ENCODE measurements at places on chromosomes 5 and 9.

GRCh38 chr5:34620185-34620584, 35.9 kb upstream of the RAI14 start:
- no peak for DNase-seq

DNA sequence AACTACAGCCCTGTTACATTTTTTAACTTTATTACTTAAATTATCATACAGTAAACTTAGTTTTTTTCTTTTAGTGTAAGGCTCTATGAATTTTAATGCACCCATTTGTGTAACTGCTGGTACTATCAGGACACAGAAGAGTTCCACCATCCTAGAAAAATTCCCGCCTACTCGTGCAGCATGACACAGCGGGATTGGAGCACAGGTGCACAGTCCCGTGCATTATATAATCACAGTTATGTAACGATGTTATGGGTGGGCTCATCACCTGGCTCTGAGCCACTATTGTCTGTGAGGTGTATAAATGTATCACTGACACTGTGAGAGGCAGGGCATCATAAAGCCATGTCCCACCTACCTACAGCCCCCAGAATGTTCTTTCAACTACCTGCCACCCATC, 80.7 kb downstream of the DRD1 start:
- no peak for DNase-seq

DNA sequence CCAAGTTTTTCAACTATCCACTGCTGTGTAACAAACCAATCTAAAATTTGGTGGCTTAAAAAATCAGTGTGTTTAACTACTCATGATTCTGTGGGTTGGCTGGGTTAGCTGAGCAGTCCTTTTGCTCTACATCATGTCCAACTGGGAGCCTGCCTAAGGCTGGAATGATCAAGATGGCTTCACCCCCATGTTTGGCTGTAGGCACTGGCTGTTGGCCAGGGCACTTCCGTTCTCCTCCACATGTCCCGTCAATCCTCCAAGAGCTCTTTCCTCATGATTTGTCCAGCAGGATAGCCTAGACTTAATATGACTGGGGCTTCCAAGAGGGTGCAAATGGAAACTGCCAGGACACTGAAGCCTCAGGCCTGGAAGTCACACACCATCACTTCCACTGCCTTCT, 17.0 kb upstream of the TSSK1B start:
- DNase-seq: no peak

DNA sequence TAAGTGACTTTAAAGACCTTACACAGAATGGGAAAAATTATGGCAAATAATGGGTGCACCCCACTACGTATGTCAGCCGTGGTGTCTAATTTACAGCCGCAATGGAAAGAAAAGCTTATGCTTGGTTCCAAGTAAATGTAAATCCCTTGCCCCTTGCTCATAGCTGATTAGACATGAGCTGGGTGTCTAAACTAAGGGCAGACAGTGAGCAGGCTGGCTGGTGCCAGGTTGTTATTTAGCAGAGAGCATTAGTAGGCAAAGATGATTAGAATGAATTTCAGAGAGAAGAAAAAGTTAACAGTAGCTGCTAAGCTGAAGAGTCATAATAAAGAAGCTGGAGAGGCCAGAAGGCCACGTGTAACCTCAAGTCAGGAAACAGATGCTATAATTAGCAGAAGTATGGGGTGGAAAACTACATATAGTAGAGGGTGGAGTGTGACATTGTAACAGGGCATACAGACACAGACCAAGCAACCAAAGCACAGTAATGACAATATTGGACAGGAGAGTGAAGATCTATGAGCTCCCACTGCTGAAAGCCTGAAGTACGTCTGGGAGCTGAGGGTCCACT, 257.7 kb downstream of the MCTP1 start:
- no peak for DNase-seq

DNA sequence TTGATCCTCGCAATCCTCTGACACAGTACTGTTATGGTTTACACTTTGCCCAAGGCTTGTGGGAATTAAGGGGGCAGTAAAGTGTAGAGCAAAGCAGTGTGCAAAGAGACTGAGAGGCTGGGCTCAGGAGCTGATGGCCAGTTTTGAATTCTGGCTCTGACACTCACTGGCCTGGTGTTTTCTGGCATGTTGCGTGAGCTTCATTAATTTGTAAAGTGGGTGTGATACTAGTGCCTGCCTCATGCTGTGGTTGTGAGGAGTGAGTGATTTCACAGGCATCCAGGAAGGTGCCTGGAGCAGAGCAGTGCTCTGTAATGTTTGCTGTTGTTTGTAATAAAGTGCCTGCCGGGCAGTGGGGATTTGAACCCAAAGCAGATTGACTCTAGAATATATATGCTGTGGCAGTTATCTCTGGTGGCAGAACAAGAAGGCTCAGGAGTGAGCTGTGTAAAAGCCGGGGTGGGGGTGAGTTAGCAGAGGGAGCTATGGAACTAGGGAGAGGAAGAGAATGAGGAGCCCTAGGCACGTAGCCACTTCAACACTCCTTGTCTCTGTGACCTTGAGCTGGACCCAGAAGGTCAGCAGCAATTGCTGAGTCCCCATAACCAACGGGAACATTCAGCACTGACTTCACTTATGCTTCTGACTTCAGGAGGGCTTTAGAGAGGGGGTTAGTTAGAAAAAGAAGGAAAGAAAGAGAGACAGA, 108.5 kb downstream of the DOCK2 start:
- DNase-seq: no peak

- DNase-seq: no peak
These were observed 159.0 kb downstream of the COL23A1 start for GRCh38 chr5:178431063-178431781.

DNA sequence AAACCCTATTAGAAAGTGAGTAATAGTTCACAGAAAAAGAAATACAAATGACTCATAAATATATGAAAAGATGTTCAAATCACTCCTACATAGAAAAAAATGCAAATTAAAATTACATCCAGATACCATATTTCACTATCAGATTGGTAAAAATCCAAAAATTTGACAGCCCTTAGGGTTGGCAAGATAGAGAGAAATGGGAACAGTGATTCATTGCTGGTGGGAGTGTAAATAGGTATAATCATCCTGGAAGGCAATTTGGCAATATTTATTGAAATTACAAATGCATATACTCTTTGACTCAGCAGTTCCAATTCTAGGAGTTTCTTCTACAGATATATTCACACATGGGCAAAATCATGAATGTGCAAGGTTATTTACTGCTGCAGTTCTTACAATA, 273.5 kb downstream of the NR2F1-AS1 start:
- no peak for DNase-seq

- DNase-seq: no peak
These were observed 47.5 kb downstream of the ADRB2 start for GRCh38 chr5:148873690-148874485.

- no peak for DNase-seq
These were observed 180.4 kb downstream of the GAS1 start for GRCh38 chr9:86766912-86767311.

GRCh38 chr5:92879806-92880543, 701.0 kb downstream of the NR2F1-AS1 start:
- no peak for DNase-seq

DNA sequence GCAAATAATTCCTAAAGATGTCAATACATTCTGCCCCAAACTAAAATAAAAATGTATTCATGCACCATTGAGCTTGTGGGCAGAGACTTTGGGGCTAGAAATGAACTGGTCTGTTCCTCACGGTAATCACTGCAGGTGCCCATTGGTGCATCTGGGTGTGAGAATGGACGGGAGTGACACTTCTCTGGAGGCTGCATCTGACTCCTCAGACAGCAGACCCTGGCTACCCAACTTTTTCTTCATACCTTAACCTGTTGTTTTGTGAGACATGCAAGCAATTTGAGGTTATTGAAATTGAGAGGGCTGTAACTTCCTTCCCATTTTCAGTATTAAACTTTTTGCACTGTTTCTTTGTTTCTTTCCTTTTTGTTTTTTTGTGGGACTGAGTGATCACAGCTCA, 333.4 kb downstream of the ICE1 start:
- no peak for DNase-seq

GRCh38 chr5:149712439-149713147, 17.5 kb upstream of the PPARGC1B start:
- no peak for DNase-seq

DNA sequence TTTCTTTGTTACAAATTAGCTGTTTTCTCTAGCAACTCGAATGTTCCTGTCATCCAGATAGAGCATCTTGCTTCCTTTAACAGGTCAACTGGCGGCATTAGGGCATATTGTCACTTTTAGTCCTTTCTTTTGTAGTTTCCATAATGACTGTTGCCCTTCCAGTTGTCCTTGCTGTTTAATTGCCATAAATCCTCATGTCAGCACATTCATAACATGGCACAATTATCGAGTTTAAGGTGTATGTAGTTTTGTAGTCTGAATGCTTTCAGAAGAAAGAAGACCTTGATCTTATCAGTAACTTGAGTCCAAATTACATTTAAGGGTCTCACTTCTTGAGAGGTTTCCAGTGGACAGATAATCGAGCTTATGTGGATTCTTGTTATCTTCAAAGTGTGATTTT, 161.7 kb upstream of the CDH12 start:
- DNase-seq: no peak

- DNase-seq: no peak
These were observed 166.5 kb upstream of the PRR16 start for GRCh38 chr5:120297616-120298015.

- DNase-seq: no peak
These were observed 81.5 kb downstream of the LMNB1 start for GRCh38 chr5:126858441-126858840.

GRCh38 chr5:95782181-95782580, 40.3 kb downstream of the GLRX start:
- DNase-seq: peak; percentile 70

- no peak for DNase-seq
These were observed 15.1 kb upstream of the PWWP2A start for GRCh38 chr5:160134332-160134731.

DNA sequence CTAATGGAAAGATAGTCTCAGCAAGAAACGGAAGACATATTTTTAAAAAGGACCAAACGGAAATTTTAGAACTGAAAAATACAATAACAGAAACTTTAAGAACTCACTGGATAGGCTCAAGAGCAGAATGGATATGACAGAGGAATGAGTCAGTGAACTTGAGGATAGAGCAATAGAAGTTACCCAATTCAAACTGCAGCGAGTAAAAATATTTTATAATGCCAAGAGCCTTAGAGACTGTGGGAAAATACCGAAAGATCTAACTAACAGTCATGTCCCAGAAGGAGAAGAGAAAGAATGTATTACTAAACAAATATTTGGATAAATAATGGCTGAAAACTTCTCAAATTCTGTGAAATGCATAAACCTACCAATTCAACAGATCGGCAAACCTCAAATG, 40.8 kb downstream of the ADAMTS2 start:
- DNase-seq: no peak

DNA sequence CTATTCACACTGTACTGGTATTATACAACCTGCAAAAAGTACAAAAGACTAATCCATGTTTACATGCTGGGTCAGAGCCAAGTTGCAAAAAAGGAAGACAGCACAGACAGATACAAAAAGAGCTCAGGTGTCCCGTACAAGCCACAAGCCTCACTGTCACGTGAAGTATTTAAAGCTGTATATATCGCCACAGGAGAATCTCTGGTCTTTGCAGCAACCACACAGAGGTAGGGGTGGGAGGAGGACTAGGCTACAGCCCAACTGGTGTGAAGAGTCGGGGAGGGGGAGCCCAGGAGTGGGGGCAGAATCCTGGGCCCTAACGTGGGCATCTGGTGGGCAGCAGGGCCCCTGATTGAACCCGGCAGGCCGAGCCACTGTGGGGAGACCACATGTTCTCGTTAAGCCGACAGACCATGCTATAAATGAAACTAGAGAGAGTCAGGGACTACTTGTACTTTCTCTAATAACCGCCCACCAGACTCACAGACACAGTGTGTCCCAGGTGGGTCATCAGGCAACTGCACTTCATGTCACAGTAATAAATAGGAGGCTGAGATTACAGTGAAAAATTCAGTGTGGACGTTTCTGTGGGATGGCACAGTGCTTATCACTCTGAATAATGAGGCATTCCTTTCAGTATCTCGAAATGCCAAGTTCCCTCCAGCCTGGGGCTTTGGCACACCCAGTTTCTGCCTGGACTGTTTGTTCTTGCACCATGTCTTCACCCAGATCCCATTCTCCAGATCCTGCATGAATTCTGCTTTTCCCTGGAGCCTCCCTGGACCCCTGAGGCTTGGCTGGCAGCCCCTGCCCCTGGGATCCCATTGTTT, 79.3 kb upstream of the SH3PXD2B start:
- peak; percentile 35 for DNase-seq

- no peak for DNase-seq
These were observed 162.6 kb downstream of the CPLANE1 start for GRCh38 chr5:37086466-37087173.

- no peak for DNase-seq
These were observed 22.6 kb downstream of the MYO10 start for GRCh38 chr5:16913187-16914107.

GRCh38 chr5:10467281-10468198, 25.9 kb downstream of the ROPN1L start:
- DNase-seq: no peak

DNA sequence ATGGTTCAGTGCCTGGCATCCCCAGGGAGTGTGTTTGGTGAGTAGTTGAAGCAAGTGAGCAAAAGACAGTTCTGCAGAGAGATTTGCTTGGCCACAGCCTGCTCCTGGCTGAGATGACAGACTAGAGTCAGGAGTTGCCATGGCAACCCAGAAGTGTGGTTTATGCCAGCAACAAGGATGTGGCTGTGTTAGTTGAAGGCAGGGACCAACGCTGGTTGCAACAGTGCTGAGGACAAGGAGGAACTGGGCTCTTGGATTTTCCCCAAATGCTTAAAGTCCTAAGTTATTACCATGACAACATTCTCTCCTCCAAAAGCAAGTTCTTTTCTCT, 2.7 kb downstream of the NXNL2 start:
- no peak for DNase-seq

GRCh38 chr5:11777096-11777495, 127.2 kb downstream of the CTNND2 start:
- no peak for DNase-seq

DNA sequence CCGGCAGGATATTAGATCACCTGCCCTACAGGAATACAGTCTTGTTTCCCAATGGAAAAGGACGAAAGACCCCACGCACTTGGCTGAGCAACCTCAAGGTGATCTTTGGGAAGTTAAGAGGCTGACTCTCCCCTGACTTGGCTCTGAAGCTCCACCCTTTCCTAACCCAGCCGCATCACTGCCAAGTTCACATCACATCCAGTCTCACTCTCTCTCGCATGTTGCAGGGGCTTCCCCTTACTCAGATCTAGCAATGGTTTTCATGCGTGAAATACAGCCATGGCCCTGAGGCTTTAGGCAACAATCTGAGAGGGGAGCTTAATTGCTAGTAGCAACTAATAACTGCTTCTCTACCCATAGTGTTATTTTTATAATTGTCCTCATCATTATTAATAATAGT, 211.6 kb downstream of the DOCK8 start:
- DNase-seq: no peak

DNA sequence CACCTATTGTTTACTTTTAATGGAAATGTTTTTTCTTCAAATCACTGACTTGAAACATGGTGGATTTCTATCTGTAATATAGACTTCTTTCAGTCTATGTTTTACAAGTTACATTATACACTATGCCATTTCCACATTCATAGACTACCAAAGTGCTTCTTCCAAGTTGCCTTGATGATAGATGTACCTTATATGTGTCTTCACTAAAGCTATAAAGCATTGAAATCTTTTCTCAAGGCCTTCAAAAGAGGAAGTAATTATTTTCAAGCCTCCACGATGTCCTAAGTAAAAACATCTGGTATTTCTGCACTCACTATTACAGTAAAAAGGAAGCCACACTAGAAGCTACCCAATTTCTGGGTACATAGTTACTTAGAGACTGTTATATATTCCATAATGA, 113.3 kb downstream of the FGF10 start:
- no peak for DNase-seq
